Fibroblast of villous mesenchyme (primary cell): ENCODE measurements at places on chromosomes 7 and 10. TPM values are rescaled to one million over a fixed set of nuclear protein-coding genes. Genes with fewer than 3 reads are reported as not detected.

The NUP205 gene
- 52.5 and 75.6 TPM in 2 replicates for total RNA-seq

GRCh38 chr10:95579292-95579691 is 18.1 kb upstream of the SORBS1 start:
- DNase-seq, result no peak

GRCh38 chr10:106338486-106338885 is 826.0 kb downstream of the SORCS1 start:
- no peak for DNase-seq

DNA sequence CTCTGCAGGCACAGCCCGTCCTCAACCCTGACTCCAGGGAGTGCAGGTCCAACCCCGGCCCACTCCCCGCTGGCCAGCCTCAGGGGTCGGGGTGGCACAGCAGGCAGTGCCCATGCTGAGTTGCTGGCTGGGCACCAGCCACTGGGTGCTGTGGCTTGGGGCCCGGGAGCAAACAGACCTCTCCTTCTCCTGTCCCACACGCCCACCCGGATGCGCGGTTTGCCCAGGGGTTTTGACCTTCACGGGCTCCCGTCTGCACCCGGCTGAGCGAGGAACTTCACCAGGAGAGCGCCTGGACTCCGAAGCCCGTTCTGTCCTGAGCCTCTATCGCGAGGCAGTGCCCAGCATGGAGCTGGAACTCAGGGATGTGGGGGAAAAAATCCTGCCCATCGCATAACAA is 2.6 kb upstream of the GRIFIN start:
- DNase-seq, result no peak

GRCh38 chr10:106341356-106341755 is 823.1 kb downstream of the SORCS1 start:
- DNase-seq, result no peak

DNA sequence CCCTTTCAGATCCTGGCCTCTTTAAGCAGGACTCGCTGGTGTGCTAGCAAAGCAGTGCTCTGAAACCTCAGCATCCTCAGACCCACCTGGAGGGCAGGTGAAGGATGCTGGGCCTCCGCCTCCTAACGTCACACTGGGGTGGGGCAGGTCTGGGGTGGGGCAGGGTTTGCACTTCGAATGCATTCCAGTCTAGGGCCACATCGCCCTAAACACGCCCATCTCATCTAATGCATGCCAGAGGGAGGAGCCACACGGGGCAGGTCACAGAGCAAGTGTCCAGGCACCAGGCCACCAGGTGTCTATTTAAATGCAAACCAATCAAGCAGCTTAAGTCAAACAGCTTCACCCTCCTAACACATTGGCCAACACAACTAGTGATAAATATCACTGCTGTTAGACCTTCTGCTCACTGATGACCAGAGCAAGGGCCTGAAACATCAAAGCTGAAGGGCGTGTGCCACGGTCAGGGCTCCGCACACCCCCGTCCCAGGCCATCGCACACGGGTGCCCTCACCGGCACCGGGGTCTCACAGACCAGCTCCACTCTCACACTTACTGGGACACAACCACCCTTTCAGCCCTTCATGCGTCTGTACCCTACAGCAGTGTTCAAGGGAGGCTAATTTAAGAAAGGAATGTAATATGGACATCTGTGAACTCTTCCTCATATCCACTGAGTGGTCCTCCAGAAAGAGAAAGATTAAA is 47.1 kb downstream of the DIP2C start:
- DNase-seq, result no peak
